ENCODE measurements at places on chromosomes 5 and 9. TPM values are rescaled to one million over a fixed set of nuclear protein-coding genes. Genes with fewer than 3 reads are reported as not detected.

- DNase-seq = no peak
Observed at GRCh38 chr9:38244971-38245370, 147.5 kb upstream of the ALDH1B1 start.

DNA sequence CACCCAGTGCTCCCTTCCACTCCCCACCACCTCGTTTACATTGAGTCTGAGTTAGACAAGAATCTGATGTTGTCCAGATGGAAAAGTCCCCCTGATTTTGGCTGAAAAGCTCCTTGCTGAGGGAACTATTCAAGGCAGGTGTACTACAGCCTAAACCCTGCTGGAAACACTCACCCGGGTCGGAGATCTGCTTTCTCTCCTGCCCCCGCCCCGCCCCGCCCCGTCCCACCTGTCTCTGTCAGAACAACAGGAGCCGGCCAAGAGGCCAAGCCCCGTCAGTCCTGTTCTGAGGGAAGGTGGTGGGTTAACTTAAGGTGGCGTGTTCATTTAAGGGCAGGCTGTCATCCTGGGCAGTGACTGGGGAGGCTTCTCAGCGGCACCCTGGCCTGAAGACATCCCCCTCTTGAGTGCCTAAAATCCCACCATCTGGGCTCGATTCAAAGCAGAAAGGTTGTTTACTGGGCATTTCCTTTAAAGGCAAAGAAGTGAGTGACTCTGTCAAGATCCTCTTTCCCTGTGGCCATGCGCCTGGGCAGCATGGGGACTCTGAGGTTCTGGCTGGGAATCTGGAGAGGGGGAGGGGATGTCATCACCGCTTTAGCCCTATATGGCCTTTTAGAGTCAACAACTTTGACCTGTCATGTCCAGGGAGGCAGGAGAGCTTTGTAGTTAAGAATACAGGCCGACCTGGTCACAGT is 71.1 kb upstream of the NEURL1B start:
- DNase-seq = no peak

- DNase-seq = no peak
Observed at GRCh38 chr5:87076931-87077330, 190.8 kb upstream of the RASA1 start.

DNA sequence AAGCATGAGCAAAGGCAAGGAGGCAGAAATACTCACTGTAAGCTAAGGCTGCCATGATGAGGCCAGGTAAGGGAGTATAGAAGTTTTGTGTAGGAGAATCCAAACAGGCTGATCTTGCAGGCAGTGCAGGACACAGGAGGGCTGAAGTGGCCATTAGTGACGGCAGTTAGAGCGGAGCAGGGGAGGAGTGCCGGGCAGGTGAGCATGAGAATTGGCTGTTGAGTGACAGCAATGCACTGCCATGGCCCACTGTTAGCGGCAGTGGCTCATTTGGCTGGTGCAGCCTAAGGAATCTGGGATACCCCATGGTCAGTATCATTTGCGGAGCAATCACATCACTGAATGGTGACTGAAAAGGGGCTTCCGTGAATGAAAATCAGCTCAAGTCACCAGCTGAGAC is 22.8 kb downstream of the RGS3 start:
- no peak for DNase-seq

DNA sequence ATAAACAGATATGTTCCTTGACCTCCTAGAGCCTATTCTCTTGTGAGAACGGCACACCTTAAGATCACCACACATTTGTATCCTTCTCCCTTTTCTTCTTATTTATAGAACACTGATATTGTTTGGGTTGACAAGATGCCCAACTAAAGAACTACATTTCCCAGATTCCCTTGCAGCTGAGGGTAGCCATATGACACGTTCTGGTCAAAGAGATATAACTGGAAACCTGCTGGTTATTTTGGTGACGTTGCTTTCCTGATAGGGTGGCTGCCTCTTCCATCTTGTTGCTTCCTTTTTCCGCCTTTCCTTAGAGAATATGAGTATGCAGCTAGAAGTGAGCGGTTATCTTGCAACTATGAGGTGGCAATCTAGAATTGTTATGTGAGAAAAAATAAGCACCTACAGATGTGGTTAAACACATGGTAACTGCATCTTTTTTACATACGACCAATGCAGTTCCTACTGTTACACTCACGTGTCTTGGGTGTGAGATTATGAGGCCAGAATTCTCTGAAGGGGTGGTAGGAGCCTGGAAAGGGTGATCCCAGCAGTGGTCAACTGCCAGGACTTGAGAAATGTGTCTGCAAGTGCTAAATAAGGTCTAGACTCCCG is 72.9 kb downstream of the SEC61B start:
- DNase-seq = no peak

GRCh38 chr5:172683645-172684471 is 42.8 kb downstream of the NEURL1B start:
- DNase-seq = no peak

DNA sequence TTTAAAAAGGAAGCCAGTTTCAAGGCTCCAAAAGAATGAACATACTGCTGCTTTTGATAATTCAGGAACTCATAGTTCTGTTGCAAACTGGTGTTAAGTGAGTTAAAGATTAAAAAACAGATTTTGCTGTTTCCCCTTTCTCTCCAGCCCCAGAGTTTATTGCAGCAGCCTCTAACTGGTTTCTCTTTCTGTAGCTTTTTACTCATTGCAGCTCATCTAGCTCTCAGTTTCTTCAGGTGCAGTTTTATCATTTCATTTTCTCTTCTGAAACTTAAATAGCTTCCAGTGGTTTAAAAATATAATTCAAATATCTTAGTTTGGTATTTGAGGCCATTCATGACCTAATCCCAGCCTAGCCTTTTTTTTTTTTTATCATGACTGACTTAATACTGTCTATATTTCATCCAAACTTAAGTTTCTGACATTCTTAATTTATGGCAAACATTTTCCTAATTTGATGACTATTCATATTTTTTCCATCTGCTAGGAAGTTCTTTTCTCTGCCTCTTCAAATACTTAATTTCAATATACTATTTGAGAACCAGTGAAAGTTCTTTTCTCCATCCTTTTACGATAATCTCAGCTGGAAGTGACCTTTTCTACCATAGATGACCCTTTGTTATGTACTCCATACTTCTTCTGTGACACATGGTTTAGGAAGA is 252.7 kb upstream of the GRIA1 start:
- no peak for DNase-seq

DNA sequence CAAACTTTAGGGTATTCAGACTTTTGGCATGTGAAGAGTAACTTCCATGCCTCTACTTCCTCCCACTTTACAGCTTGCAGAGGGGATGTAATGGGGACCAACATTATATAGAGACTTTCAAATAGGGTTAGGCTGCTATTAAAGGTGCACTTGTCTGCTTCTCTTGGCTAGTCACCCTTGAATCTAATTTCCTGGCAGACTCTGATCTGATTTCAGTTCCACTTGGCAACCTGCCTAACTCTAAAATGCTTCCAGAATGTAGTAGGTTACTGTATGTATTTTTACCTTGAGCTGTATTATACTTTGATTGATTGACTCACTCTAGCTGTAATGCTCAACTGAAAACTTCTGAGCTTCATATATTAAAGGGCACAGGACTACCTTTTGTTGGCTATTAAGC is 693.4 kb downstream of the KCTD16 start:
- no peak for DNase-seq

GRCh38 chr9:86974421-86974820 is 27.1 kb upstream of the GAS1 start:
- no peak for DNase-seq

DNA sequence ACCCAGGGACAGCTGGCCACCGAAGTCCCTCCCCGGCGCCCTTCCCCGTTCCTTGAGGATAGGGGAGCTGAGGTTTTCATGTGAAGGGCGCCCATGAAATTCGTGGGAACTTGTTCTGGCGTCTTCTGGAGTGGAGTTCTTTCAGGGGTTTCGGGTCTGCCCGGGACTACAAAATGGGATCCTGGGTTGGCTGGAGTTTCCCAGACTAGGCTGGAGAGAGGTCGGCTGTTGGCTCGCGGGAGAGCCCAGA is 3.6 kb upstream of the RGMB start:
- no peak for DNase-seq

DNA sequence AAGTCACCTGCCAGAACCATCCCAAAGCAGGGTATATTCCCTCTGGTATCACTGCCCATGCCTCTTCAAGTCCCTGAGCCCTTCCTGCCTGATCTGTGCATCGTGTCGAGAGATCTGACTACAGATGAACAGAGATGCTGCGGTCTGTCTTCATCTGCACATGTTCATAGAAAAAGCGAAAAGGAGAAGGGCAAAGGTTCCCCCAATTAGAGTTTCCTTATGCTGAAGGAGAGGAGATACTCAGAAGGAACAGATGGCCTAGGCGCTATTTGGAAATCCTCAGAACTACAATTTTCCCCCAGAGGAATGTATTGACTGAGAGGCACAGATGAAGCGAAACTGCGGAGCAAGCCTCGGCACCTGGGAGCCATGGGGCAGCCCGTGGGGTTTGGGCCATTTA is 170.9 kb downstream of the SEC61B start:
- DNase-seq = no peak

GRCh38 chr5:113378081-113378480 is 56.7 kb downstream of the TSSK1B start:
- DNase-seq = no peak

- no peak for DNase-seq
Observed at GRCh38 chr5:153340139-153340538, 150.3 kb upstream of the GRIA1 start.

The DROSHA gene
- 72.4 TPM for total RNA-seq
